ENCODE measurements at places on chromosomes 1 and 21.

DNA sequence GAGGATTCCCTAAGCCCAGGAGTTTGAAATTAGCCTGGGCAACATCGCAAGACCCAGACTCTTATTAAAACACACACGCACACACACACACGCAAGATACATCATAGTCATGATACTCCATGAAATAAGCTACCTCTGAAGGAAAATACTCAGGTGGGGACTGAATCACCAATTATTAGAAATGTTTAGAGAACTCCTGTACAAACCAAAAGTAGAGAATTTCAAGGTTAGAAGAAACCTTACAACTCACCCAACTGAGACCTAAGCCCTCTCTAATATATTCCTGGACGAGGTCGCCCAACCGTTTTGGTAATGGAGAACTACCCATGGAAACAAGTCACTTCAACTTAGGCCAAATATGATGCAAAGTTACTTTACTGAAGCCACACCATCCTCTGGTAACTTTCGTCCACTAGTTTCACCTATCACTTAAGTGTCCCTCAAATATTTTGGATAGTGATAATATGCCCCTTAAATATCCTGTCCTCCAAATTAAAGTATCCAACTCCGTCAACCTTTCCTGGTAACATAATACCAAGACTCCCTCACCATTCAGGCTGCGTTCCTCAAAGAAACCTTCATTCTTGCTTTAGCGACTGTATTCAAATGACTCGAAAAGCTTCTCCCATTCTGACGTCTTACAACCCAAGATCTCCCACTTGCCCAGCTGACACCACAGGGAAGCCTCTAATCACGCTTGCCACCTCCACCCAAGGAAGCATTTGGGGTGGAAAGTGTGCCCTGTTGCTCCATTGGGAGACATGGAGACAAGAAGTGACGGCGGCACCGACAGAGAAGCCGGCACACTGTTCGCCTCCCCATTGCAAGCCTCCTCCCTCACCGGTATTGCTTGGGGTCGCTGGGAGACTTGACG, 856 bp downstream of the NRDC start:
- peak; percentile 15 for DNase-seq

GRCh38 chr21:34835526-34835925, 166.7 kb downstream of the CLIC6 start:
- DNase-seq: no peak

- DNase-seq: no peak
Measured at GRCh38 chr21:38467374-38467773, 30.9 kb downstream of the ERG start.

- DNase-seq: no peak
Measured at GRCh38 chr21:41536076-41536826, 28.3 kb upstream of the TMPRSS2 start.

- no peak for DNase-seq
Measured at GRCh38 chr1:214377485-214377884, 96.5 kb downstream of the SMYD2 start.

GRCh38 chr1:74763807-74764206, 30.9 kb downstream of the TYW3 start:
- DNase-seq: no peak

- no peak for DNase-seq
Measured at GRCh38 chr1:200139661-200140250, 112.2 kb downstream of the NR5A2 start.

- DNase-seq: no peak
Measured at GRCh38 chr1:63987628-63988024, 213.8 kb downstream of the ROR1 start.

DNA sequence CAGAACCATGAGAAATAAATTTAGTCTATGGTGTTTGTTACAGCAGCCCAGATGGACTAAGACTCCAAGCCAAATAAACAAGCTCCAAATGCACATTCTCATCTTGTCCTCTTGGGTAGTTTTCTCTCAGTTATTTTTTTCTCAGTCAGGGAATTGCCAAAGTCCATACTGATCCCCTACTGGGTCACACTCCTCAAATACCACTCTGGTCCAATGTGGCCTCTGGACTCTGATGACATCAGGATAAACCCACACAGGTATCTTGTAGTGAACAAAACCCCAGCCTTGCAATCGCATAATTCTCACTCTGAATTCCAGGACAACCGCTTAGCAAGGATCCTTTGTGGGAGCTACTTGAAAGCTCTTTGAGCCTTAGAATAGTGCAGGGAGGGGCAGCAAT, 248.4 kb upstream of the JUN start:
- DNase-seq: no peak

DNA sequence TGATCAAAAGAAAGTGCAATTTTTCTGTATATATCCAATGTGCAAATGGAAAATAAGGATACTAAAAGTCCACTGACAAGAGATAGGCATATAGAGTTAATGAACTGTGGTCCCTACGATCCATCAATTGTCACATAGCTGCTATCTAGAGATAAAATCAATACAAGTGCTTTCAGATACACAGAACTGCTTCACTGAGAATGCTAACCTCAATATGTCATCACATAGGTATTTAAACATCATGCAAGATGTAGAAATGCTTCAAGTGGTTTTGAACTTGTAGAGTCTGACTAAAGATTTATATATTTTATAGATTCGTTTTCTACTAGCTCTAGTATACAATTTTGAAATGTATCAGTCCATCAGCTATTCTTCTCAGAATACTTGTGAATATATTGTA, 1604.7 kb downstream of the PLA2G4A start:
- no peak for DNase-seq

DNA sequence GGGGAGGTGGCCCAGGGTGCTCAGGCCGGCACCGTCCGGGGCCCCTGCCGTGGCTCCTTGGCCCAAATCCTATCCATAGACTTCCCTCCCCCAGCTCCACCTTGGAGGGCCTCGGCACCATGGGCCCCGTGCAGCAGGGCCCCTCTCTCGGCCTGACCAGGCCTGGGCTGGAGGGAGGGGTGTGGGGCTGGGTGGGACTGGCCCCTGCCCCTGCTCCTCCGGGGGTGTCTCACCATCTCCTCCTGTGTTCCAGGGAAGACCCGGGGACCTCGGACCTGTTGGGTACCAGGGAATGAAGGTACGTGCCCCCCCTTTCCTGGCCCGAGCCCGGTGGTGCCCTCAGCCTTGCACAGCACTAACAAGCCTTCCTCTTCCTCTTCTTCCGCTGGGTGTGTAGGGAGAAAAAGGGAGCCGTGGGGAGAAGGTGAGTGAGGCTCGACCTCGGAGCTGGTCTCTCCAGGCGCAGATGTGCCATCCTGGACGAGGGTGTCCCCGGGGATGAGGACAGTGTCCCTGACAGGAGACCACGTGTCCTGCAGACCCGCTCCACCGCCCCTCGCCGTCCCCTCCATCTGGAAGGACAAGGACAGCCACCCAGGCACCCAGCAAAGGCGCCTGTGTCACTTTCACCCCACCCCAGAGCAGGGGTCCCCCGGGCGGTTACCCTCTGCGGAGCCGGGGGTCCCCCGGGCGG, 7.9 kb downstream of the COL6A1 start:
- no peak for DNase-seq

DNA sequence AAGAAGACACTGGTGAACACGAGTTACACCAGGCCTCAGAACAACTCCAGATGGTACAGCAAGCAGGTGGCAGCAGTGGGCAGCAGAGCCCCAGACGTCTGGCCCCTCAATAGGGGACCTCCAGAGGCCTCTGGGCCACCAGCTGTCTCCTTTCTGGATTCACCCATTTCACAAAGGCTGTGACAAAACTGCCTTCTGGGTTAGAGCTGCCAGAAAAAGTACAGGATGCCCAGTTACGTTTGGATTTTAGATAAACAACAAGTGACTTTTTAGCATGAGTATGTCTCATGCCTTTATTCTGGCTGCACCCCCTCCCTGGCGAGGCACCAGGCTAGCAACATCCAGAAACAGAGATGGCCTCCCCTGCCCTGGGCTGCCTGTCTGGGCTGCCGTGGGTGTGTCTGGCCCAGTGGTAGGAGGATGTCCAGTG, 30.1 kb downstream of the ITPKB start:
- no peak for DNase-seq

- DNase-seq: no peak
Measured at GRCh38 chr1:31470794-31471315, 57.8 kb downstream of the SERINC2 start.

DNA sequence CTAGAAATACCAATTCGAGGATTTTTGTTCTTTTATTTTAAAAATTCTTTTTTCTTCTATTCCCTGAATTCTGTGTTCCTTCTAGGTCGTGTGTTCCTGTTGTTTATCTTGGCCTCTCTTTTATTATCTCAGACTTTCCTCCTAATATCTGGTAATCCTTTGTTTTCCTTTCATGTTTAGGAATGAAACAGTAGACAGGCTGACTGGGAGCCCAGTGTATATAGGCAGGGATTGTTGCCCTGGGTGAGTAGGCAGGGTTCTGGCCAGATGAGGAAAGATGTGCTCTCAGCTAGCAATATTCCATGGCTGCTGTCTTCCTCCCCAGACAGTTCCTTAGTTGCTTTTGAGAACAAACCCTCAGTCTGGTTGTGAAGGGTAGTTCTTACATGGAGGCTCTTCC, 161.8 kb upstream of the PDE4B start:
- no peak for DNase-seq

GRCh38 chr1:97508653-97509218, 412.1 kb downstream of the DPYD start:
- no peak for DNase-seq

GRCh38 chr1:43314233-43314632, 13.5 kb downstream of the TIE1 start:
- no peak for DNase-seq

GRCh38 chr1:42684139-42684538, 1.9 kb downstream of the YBX1 start:
- DNase-seq: peak; percentile 34
